ENCODE measurements at places on chromosomes 2 and 18.
A peak's percentile ranks its signal among the peaks of the same experiment; 100 is the strongest.

DNA sequence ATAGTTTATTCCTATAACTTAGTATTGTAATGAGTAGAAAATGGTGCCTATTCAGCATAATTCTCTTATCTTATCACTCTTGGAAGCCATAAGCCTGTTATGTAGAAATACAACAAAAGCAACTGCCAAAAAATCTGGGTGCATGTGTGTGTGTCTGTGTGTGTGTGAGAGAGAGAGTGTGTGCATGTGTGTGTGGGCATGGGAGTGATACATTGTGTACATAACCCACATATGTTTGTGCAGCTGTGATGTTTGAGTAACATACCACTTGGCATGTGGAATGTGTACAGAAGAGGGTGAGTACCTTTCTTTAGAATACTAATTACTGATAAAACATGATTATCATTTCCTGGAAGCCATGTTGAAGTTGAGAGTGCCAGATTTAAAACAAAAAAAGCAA is 642.3 kb upstream of the SYT4 start:
- peak; percentile 9 for DNase-seq

DNA sequence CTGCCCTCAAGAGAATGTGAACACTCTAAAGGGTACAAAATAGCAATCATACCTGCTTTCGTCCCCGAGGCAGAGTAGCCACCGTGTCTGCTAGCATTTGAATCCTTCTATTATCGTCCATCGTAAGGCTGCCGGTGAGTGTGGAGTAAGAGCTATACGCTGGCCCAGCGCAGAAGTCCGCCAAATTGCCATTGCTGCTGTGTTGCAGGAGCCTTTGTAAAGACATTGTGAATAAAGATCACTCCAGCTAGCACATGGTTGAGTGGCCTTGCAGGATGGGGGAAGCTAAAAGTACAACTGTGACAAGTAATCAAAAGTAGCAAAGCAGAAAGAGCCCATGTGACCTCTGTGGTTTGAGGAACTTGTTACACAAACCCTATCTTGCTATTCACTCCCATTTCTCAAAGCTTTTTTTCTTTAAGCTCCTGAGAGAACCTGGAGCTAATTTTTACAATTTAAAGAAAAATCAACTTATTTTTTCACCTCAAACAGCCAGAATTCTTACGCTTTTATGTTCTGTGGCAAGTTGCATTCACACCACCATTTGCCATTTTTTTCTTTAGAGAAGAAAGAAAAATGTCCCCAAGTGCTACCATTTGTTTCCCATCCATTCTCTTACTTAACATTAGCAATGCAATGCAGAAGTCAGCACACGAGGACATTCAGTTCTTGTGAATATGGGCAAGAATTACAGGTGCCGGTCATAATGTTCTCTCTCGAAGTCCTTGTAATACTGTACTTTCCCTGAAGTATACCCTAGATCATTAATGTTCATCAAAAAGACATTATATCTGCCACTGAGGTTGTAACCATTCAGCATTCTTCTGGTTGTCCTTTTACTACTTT is at the start of gene CYTIP:
CYTIP (minus strand) TSS at position 295 of the 846 bp plus-strand sequence; CDS start at position 226, 69 bp downstream.
- DNase-seq = no peak

DNA sequence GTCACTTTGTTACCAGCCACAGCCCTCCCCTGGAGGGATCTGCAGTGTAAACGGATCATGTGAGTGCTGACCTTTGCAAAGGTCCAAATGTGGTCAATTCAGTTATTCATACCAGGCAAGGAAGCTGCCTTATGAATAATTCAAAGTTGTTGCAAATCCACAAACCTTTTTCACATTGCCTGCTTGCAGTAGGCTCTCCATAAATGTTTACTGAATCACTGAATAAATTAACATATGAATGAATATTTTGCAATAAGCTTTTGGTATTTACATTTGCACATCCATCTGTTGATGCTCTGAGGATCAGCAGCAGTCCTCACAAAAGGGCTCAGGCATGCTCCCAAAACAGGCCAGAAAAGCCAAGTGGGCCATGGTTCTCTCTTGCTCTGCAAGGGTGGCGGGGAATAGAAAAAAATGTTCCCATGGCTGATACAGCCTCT is 156.8 kb downstream of the VAPA start:
- DNase-seq = no peak

DNA sequence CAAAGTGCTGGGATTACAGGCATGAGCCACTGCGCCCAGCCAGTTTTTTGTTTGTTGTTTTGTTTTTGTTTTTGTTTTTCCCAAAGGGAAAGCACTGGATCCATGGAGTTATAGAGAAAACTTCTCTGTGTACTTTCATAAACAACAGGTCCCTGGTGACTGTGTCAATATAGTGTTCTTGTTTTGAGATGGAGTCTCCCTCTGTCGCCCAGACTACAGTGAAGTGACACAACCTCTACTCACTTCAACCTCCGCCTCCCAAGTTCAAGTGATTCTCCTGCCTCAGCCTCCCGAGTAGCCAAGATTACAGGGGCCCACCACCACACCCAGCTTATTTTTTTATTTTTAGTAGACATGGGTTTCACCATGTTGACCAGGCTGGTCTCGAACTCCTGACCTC is 16.5 kb downstream of the USP34 start:
- DNase-seq = no peak

GRCh38 chr2:217206907-217207698 is 347.2 kb upstream of the TNP1 start:
- no peak for DNase-seq

- no peak for DNase-seq
These were observed 162.2 kb upstream of the BOD1L2 start for GRCh38 chr18:56984731-56985130.

DNA sequence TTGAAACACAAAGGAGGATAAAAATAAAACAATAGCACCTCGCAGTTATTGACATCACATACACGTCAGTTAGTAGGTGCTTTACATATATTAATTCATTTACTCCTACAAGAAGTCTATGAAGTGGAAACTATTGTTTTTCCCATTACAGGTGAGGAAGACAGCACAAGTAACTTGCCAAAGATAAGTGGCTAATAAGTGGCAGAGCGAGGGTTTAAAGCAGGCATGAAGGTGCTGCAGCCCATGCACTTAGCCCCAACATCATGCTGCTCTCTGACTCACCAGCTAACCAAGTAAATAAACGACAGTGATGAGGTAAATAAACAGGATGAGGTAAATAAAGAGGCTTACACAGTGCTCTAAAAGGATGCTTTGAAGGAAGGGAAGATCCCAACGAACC is 498.6 kb upstream of the ZEB2 start:
- no peak for DNase-seq

- no peak for DNase-seq
These were observed 27.2 kb downstream of the ASXL3 start for GRCh38 chr18:33605250-33605649.

GRCh38 chr2:121776885-121777698 is 21.6 kb downstream of the TSN start:
- DNase-seq = no peak

GRCh38 chr2:218405086-218405745 is 5.5 kb downstream of the CTDSP1 start:
- no peak for DNase-seq

DNA sequence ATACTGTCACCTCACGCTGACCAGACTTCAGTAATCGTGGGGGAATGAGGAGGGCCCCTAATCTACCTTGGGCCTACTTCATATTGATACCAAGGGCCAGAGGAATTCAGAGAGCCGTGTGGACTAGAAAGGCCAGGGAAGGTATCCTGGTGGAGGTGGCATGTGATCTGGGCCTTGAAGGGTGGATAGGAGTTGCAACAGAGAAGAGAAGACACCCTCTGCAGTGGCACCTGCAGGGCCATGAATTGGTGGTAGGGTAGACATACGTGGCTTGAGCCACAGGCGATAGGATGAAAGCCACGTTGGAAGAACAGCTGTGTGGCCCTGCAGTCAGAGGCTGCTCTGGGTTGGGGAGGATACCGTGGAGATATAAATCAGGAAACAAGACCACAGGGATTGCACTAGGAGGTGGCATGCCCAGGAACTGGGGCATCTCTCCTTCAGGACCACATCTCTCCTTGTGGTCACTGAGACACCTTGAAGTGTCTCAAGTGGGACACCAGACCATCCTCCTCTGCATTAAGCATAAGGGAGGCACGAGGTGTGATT is 141.4 kb downstream of the CYP26B1 start:
- no peak for DNase-seq

DNA sequence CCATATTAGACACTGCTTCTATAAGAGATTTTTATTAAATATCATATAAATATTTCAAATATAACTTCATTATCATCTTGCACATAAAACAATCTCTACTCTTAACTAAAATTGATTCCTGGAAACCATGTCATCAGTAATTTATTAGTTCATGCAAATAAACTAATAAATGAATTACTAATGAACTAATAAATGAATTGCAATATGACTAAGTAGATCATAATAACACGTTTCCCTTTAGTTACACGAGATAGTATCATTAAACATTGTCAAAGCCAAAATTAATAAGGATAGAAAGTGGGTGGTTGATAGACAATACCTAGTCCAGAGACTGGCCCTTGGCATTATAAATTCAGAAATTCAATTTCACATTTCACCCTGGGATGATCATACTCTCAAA is 26.1 kb downstream of the METTL4 start:
- no peak for DNase-seq

GRCh38 chr2:30990671-30991070 is 147.6 kb downstream of the GALNT14 start:
- no peak for DNase-seq

GRCh38 chr2:188916736-188917135 is 57.4 kb upstream of the COL3A1 start:
- no peak for DNase-seq

DNA sequence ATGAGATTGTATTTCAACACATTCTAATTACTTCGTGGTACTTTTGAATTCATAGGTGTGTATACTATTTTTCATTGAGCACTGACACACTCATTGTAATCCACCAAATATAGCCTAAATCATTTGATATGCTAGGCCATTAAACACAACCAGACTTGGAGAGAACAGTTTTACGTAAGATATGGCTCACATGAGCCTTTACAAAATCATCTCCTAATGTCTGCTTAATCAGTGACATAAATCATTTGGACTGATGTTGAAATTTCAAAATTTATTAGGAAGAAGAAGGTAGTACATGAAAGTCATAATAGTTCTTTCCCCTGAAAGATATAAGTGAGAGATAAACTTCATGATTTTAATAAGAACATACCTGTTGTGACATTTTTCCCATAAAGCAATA is 550.2 kb upstream of the LINC00305 start:
- DNase-seq = no peak

- no peak for DNase-seq
These were observed 200.1 kb downstream of the NDUFA10 start for GRCh38 chr2:239824866-239825704.

GRCh38 chr2:11187731-11188130 is 32.5 kb downstream of the SLC66A3 start:
- no peak for DNase-seq

GRCh38 chr2:65869296-65869695 is 436.9 kb upstream of the SPRED2 start:
- DNase-seq = no peak

GRCh38 chr18:12327510-12328178 is 19.6 kb downstream of the TUBB6 start:
- DNase-seq = peak; percentile 70

- no peak for DNase-seq
These were observed 98.2 kb upstream of the MAPRE2 start for GRCh38 chr18:34942975-34943374.

GRCh38 chr18:24497031-24497754 is 36.8 kb downstream of the HRH4 start:
- DNase-seq = no peak

DNA sequence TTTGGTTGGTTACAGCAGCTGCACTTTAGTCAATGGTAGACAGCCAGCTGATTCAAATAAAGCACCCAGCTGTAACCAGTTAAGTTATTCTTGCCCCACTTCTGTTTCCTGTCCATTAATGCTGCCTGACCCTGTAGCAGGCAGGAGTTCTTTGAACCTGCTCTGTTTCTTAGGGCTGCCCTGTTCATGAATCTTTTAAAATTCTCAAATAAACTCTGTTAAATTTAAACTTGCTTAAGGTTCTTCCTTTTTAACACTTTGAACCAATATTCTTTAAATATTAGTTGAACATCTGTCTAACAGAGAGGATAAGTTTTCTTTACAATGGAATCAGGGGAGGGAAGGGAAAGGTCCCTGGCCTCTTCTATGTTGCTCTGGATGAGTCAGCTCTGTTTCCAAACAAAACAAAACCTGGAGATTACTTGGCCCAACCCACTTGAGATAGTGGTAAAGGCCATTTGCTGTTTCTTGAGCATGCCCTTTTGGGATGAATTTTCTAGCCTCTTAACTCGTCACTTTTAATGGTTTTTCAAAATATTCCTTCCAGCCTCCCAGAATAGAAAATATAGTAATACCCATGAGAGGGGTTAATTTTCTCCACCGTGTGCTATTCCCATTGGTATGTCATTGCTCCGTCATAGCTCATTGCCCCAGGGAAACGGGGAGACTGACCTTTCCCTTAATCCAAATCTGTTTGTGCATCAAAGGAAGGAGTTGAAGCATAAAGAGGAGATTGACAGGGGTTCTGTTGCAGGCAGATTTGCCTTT is 112.1 kb upstream of the FHL2 start:
- peak; percentile 75 for DNase-seq

DNA sequence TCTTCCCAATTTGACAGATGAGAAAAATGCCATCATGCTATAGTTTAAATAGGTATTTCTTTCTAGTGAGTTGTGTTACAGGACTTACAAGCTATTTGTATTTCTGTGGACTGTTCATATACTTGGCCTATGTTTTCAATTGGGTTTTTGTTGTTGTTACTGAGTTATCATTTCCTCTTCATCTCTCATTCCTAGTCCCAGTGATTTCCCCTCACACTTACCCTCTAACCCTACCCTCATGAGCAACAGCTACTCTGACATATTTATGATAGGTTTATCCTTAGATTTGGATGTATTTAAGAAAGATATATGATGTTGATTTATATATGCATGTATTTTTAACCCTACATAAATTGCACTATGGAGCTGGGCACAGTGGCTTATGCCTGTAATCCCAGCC is 10.9 kb upstream of the PSD4 start:
- no peak for DNase-seq

GRCh38 chr2:9163306-9164111 is 43.1 kb upstream of the ASAP2 start:
- peak; percentile 85 for DNase-seq

- no peak for DNase-seq
These were observed 24.9 kb downstream of the PECR start for GRCh38 chr2:216056739-216057138.

GRCh38 chr2:98769114-98769476 is 38.2 kb upstream of the MGAT4A start:
- DNase-seq = no peak

DNA sequence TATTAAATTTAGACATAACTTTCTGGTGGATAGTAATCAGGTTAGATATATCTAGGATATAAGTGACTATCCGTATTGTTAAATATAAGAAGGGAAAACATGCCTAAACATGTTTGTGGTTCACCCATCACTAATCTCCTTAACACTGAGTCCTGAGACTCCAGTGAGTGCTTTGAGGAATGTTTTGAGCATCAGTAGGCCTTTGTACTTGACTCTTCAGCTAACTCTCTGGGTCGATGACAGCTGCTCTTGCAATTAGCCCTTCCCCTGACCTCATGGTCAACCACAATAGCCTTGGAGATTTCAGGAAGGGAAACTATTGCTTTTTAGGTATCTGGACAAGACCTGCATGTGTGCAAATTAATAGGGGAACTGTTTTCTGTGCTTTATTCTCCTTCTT is 716.8 kb downstream of the EPHA4 start:
- peak; percentile 9 for DNase-seq

Data from NCI-H226 (cell line).